NCI-H1105 (cell line): ENCODE measurements at places on chromosomes 6 and 20.

DNA sequence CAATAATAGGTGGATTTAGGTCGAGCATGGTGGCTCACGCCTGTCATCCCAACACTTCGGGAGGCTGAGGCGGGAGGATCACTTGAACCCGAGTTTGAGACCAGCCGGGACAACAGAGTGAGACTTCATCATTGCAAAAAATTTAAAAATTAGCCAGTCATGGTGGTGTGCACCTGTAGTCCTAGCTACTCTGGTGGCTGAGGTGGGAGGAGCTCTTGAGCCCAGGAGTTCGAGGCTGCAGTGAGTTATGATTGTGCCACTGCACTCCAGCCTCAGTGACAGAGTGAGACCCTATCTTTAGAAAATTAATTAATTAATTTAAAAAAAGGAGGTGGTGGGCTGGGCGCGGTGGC lies 13.4 kb upstream of the C20orf203 start:
- no peak for DNase-seq

DNA sequence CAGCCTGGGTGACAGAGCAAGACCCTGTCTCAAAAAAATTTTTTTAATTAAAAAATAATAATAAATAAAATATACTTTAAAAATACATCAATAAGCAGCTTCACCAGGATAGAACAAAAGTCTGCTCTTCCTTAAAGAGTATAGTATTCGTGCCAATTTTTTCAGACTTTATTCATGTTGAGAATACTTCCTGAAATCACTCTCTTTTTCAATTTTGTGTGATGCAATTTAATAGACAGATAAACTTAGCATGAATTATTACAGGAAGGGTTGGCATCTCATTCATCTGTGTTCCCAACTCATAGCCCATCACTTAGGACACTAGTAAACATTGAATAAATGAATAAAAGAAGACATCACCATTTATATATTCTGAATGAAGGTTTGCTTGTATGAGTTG lies 52.4 kb downstream of the IPCEF1 start:
- no peak for DNase-seq

DNA sequence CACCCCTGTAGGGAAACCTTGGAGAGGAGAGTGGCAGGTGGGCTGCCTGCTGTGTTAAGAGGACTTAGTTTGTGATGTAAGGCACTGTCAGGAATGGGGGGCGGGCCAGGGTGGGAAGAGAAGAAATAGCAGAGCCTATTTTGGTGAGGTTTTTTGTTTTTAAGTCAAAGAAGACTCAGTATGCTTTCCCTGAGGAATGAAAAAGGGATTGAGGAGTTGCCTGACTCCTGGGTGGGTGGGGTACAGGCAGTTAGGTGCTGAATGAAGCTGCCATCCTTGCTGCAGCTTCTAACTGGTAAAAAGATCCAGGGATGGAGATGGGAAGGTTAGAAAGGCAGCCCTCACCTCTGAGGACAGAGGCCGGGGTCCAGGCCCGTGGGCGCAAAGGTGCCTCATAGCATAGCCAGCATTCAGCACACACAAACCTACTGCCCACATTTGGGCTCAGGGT lies 37.9 kb downstream of the PLCG1 start:
- no peak for DNase-seq

DNA sequence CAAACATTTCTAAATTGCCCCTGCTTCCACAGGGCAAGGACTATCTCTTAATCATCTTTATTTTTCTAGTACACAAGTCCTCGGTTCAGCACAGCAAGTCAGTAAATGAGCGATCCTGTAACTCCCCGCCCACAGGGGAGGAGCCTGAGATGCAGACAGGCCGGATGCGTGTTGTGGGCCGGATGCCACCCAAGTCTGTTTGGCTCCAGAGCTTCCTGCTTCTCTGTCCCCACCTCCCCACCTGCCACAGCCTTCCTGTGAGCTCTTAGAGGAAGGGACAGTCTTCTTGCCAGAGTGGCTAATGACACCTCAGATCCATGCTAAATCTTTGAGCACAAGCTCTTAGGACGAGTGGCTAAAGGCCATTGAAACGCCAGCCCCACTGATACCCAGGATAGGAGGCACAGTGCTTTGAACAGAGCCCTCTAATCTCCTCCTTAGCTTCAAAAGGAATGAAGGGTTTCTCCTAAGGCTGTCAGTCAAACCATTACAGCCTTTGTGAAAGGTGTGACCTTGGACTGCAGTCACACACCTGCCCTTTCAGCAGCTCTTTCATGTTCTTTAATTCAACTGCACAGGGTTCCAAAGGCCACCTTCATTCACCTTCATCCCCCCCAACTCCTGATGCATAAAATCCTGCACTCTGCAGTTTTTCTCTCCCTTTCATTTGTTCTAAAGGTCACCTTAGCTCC lies 264.3 kb downstream of the TFAP2C start:
- no peak for DNase-seq

- no peak for DNase-seq
These were observed 77.0 kb upstream of the SGK1 start for GRCh38 chr6:134394905-134395304.

DNA sequence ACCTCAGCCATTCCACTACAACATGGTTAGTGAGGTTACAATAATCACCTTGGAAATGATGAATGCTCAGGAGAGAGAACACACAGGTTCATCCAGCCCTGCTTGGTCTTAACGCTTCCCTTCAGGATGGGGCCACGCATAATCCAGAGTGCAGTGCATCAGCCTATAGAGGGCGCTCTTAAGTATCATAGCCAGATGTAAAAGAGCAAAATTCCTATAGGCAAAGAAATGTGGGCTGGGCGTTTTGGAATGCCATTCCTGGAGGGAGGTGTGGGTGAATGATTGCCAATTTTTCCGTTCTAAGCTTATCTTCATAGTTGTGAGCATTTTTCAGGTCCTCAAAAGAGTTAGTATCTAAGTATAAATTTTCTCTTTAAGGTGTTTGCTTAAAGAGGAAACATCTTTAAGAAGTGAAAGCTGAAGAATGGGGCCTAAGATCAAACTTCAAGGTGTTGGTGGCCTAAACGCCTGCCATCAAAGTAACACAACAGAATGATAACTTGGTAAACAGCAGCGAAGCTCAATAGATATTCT lies 1.8 kb downstream of the RIPOR2 start:
- no peak for DNase-seq

- no peak for DNase-seq
These were observed 182.6 kb upstream of the MOCS1 start for GRCh38 chr6:40116832-40117231.

DNA sequence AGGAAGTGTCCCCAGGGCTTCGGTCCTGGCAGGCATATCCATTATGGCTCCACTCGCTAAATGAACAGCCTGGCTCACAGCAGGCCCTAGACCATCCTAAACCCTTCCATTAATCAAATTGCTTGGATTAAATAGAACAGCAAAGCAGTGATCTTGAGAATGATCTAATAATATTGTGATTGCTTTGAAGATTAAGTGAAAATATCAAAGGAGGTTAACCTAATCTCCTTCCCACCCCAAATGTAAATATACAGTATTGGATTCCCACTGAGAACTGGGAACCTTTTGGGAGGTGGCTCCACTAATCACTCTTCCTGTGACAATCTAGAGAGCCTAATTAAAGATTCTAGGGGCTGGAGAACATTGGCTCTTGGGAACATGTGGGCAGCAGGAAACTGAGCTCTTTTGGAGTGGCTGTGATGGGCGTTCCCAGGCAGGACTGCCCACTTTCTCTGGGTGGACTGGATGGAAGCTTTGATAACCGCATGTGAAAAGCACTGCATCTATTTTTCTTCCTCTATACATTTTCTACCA lies 68.3 kb upstream of the FRMD1 start:
- DNase-seq, result no peak

DNA sequence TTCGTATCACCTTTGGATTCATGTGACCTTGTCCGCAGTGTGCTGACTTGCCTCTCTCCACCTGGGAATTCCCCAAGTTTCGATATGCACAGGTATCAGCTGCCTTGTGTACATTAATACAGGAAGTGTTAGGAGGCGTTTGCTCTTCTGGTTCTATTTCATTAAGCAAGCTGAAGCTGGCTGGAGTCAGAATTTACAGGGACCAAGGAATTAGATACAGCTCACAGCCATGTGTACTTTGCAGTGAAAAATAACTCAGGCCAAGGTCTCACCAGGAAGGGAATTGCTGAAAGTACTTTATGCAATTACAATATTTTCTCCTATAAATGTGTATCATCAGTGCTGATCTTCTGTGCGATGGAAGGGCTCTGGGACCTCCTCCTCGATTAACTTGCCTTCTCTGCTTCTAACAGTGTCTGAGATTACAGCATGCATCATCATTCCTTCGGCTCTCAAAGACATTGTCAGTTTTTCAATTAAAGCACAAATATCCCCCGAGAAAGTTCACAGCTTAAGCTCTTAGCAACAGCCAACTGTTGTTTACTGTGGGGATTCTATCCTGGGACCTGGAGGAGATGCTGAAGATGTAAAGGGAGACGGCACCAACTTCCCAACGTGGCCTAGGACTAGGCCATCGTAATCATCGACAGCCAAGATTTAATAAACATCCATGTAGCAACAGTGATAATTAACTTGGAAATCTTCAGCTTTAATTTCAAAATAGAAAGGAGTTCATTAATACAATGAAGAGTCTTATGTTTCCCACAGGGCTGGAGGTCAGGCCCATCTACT lies 13.8 kb upstream of the TIAM2 start:
- DNase-seq, result no peak

DNA sequence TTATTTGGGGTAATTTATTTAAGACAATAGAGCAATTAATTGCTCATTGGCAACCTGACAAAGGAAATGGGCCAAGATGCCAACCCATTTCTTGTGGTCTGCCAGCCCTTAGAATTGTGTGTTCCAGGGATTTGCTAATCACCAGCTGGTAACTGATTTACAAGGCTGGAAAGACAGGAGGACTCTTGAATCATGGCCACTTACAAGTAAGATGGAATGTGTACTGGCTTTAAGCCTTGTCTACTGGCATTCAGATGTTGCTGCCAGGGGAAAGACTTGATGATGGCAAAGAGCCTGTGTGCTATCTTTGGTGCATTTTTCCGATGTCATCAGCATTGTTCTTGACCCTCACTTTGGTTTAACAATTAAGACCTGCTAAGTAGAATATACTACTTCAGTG lies 91.0 kb downstream of the BCKDHB start:
- no peak for DNase-seq

- DNase-seq, result no peak
These were observed 1.2 kb upstream of the DLGAP4 start for GRCh38 chr20:36304786-36305495.

GRCh38 chr20:25085756-25086495 lies 4.0 kb upstream of the VSX1 start:
- no peak for DNase-seq

DNA sequence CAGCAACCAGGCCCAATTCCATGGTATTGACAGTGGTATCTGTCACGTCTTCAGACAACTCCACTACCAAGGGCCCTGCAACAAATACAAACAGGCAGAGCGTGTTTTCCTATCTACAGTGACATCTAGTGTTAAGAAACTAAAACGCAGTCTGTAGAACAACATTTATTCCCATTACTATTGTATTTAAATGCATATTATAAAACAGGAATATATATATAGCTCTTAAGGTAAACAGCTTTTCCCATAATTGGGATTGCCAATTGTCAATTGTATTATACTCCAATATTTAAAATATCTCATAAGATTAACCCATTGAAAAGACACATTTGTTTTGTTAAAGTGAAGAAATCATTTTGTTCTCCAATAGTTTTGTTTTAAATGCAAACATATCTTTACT lies 97.2 kb downstream of the KIF16B start:
- DNase-seq, result peak; percentile 27

- DNase-seq, result no peak
These were observed 49.2 kb downstream of the TOMM6 start for GRCh38 chr6:41836660-41837052.

DNA sequence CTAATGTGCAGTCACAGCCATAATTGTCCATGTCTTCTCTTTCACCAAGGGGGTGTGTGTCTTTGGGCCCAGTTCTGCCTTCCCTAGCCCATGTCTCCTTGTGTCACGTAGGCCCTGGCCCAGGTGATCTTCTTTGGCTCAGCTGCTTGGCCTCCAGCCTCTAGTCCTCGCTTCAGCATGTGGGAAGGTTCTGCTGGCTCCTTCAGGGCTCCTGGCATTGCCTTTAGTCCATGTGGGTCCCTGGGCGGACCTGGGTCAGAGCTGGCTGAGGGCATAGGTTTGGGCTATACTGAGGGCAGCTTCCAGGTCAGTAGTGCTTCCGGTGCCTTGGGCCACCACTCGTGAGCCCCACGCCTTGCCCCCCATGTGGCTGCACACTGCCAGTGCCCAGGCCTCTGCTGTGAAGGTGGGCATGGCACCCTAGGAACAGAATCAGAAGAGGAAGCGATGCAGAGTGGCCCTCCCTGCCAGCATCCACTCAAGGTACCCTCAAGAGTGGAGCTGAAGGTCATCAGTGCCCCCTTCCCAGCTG lies 12.8 kb downstream of the AARS2 start:
- no peak for DNase-seq

DNA sequence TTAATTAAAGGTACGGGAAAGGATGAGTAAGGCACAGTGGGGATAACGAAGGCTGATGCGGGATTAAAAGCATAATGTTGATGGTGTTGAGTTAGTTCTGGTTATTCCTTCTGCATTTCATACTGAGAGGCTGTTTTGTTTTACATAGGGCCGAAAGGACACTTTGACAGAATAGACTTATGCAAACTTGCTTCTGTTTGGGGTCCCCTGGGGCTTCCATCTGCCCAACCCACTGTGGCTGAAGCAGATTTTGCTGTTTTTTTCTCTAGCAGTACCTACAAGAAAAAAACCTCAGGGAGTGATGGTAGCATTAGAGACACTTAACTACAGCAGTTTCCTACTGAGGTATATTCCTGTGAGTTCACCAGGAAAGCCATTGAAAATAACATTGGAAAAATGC lies 136.1 kb upstream of the SUPT3H start:
- no peak for DNase-seq

DNA sequence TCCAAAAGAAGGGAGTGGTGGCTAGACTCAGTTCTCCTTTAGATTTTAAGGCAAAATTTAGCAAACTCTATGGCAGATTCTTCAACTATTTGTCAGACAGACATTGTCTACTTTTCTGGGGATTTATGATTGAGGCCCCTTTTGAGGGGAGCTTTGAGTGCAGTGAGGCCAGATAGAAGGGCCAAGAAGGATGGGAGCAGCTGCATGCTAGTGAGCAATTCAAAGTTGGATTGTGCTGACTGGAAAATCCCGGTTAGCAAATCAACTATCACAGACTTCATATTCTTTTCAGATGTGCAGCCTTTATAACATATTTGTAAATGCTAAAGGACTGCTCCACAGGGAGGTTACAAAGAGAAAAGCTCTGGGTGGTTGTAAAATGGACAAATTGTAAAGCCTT lies 35.0 kb upstream of the ESR1 start:
- no peak for DNase-seq

- no peak for DNase-seq
These were observed 789 bp downstream of the CCND3 start for GRCh38 chr6:41940759-41941279.

GRCh38 chr6:143621876-143622605 lies 55.7 kb upstream of the PHACTR2 start:
- no peak for DNase-seq
